ENCODE measurements at places on chromosomes 1 and 21.
A peak's percentile ranks its signal among the peaks of the same experiment; 100 is the strongest.

DNA sequence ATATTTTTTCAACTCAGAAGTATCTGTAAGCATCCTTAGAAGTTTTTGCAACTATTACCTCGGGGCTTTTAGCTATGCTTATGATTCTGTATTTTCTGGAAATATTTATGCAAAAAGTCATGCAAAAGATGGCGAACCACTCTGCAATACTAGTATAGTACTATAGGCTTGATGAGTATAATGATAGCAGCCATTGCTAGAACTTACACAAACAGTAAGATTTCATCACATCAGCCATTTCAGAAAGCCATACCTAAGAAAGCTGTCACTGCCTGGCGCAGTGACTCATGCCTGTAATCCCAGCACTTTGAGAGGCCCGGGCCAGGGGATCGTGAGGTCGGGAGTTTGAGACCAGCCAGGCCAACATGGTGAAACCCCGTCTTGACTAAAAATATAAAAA is 227.1 kb downstream of the LRRC7 start:
- DNase-seq = no peak

GRCh38 chr1:42013881-42014470 is 95.3 kb upstream of the HIVEP3 start:
- no peak for DNase-seq

- no peak for DNase-seq
Observed at GRCh38 chr1:156559797-156560385, 12.5 kb downstream of the IQGAP3 start.

DNA sequence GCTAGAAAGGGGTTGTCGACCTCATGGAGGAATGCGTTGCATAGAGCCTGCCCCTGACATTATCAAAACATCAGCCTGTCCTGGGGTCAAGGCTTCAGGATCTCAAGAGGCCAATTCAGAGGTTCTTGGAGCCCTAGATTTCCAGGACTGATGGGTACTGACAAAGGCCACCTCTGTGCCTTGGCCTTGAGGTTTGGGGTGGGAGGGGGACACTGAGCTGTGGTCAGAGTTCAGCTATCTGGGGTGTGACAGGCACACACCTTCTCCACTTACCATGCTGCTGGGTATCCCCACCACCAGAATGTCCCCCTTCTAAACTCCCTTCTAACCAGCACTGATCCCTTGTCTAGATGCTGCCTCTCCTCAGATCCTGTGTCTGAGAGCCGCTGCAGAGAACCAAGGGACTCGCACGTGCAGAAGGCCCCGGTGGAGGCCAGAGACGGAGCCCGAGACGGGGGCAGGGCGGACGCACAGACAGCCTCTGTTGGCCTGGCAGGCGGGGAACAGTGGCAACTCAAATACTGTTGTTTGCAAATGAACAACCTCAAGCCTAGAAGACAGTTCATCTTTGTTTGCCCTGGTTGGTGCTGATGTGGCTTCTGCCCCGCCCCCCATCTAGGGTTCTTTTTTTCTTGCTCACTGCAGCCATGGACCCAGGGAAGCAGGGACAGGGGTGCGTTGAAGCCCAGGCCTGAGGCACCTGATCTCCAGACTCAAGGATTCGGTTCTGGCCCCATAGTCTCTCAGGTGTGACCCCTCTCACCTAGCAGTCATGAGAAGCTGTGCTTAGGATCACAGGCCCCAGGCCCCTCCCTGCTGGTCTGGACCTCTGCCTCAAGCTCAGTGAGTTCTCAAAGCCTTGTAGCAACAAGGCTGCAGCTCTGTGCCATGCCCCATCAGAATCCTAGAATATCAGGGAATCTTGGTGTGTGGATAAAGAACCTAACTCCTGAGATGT is 28.1 kb upstream of the CSF1 start:
- no peak for DNase-seq

DNA sequence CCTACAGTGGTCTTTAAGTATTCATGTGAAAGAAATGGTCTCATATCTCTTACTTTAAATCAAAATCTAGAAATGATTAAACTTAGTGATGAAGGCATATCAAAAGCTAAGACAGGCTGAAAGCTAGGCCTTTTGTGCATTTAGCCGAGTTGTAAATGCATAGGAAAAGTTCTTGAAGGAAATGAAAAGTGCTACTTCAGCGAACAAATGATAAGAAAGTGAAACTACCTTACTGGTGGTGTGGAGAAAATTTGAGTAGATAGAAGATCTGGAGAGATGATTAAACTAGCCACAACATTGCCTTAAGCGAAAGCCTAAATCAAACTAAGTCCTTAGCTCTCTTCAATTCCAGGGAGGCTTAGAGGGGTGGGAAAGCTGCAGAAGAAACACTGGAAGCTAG is 147.6 kb downstream of the DSCAM start:
- no peak for DNase-seq

GRCh38 chr1:1092894-1093609 is 18.9 kb upstream of the RNF223 start:
- DNase-seq = no peak

DNA sequence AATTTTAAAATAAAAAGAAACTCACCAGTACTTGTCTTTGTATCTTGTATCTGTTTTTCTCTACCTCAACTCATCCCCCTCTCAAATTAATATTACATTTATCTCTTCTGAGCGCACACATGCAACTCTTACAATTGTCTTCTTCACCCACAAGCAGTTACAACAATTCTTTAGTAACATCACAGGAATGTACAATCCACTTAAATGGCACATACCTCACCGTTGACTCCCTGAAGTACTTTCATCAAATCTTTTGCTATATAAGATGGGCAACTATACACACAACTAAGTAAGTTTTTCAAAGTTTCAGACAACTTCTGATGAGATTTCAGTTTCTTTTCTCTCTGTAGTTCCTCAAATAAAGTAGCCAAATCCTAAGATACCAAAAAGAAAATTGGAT is 28.3 kb downstream of the HEATR1 start:
- DNase-seq = no peak

DNA sequence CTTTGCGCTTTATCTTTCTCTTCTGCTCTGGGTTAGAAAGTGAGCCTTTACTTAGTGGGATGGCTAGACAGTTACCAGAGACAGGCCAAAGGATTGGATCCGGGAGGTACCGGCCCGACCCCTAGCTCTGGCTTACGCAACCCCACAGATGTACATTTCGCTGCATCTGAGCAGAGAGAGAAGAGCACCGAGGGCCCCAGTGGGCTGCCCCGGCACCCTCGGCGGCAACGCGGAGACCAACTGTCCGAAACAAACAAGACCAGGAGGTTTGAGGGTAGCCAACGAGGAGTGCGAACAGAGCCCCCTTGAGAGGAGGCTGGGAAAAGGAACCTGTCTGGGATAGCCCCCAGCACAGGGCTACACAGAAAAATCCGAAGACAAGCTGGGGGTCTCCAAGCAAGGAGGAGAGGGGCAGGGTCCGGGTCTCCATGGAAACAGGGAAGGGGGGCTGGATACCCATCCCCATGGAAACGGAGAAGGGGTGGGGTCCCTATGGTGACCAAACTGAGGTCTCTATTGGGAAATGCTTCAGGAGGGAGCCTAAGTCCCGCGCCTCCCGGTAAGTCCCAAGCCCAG is 373 bp downstream of the MTF1 start:
- DNase-seq = no peak

DNA sequence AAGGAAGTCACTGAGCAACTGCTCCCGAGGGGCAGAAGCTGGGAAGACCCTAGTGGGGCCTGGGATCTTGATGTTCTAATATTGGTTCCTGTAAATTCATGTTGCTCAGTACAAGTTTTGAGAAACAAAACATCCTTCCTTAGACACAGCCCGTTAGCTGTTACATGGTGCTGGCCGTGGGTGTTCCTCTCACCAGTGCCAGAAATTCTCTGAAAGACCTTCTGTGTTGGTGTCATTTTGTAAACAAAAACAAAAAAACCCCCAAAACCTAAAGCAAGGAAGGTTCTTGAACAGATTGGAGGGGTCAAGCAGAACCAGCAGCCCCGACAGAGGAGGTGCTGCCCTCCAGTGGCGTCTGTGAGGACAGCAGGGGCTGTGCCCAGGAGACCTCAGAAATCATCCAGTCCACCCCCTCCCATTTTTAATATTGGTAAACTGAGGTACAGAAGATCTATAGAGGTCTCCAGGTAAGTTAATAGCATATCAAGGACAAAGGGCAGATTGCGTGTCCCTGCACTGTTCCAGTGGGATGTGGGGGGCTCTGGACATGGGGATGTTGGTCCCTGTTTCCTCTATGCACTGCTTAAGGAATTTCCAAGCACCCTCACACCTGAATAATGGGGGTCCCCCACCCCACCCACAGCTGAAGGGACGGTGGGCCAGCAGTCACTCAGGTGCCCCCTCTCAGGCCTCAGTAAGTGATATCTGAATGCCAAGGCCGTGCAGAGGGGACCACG is 38.2 kb downstream of the SLC2A7 start:
- peak; percentile 8 for DNase-seq

- DNase-seq = no peak
Observed at GRCh38 chr1:201214461-201214860, 23.8 kb downstream of the IGFN1 start.

- DNase-seq = no peak
Observed at GRCh38 chr1:67393737-67394136, 36.5 kb downstream of the SERBP1 start.

DNA sequence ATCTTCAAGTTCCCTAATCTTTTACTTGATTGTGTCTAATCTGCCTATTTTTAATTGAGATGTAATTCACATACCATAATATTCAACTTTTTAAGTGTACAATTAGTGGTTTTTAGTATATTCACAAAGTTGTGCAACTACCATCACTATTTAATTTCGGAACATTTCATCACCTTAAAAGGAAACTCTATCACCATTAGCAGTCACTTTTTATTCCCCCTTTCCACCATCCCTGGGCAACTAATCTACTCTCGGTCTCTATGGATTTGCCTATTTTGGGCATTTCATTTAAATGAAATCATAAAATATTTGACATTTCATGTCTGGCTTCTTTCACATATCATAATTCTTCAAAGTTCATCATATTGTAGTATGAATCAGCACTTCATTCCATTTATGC is 30.6 kb upstream of the HYI start:
- DNase-seq = no peak

GRCh38 chr1:154863315-154864174 is 6.5 kb downstream of the KCNN3 start:
- no peak for DNase-seq

All from GDM1 (cell line).